HepG2 (cell line): ENCODE measurements at places on chromosomes 12 and 14. TPM values are rescaled to one million over a fixed set of nuclear protein-coding genes. Genes with fewer than 3 reads are reported as not detected.

The PLBD2 gene
- total RNA-seq, result 5.5 and 8.5 TPM in 2 replicates

The GPR65 gene
- total RNA-seq, result not detected in 2 replicates

The TNFAIP2 gene
- 0.45 and 0.46 TPM in 2 replicates for total RNA-seq

The HCAR1 gene
- total RNA-seq, result 0.34 and 0.53 TPM in 2 replicates

The MAP1LC3B2 gene
- total RNA-seq, result 0.60 and 0.70 TPM in 2 replicates
